ENCODE measurements at places on chromosomes 6 and 20. TPM values are rescaled to one million over a fixed set of nuclear protein-coding genes. Genes with fewer than 3 reads are reported as not detected.

Gene FOXA2
- total RNA-seq, result 43.3 TPM

Gene OTOR
- total RNA-seq, result not detected

Gene PROKR2
- not detected for total RNA-seq

Gene TMEM151B
- not detected for total RNA-seq

Gene HLA-DRB1
- total RNA-seq, result 357 TPM

Gene DZANK1
- total RNA-seq, result 12.6 TPM

Gene CLPSL2
- not detected for total RNA-seq

Gene ECT2L
- 28.4 TPM for total RNA-seq

DNA sequence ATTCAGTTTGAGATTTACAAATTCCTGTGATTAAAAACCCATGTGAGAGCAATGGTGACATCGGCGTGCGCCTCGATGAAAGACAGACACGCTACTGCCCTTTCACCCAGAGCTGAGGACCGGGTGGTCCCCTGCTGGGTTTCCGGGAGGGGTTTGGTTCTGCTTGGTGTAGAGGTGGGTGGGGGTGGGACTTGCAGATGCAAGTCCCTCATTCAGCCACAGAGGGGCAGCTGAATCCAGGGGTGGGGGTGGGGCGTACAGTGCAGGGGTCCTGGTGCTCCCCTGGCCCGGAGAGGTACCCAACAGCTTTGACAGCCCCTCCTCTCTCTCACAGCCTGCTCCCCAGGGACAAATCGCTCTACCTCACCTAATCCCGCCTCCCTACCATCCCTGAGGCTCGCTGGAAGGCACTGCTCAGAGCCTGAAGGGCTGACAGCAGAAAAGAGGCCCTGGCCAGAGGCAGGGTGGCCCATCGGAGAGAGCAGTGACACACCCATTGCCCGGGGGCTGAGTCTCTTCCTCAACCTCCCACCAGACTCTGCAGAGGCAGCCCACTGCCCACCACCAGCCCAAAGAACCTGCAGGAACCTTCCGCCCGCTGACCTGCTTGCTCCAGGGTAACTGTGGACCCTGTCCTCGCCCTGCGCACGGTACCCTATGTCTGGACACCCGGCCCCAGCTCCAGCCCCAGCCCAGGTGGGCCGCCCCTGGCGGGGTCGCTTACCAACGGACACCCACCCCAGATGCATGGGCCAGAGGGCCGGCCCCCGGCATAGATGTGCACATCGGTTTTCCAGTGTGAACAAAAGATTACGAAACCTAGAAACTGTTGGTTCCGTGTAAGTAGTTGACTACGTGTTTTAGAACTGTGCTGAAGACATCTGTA, 118.4 kb downstream of the JPH2 start:
- no peaks in the 10 kb centered on the region for H3K27me3 ChIP-seq
- no peak overlapping the region for H3K4me3 ChIP-seq
- no peaks in the 10 kb centered on the region for H3K36me3 ChIP-seq
- DNase-seq, result no peak
- H3K27ac ChIP-seq, result peak overlapping the region; percentile 80
- peaks cover 9% of the 10 kb centered on the region for H3K4me1 ChIP-seq

- H3K36me3 ChIP-seq, result no peaks in the 10 kb centered on the region
- no peaks in the 10 kb centered on the region for H3K4me1 ChIP-seq
- no peak overlapping the region for H3K4me3 ChIP-seq
Measured at GRCh38 chr6:119060255-119060907, 18.1 kb downstream of the FAM184A start.

- DNase-seq, result peak; percentile 58
- peak overlapping the region; percentile 88 for H3K27ac ChIP-seq
- no peaks in the 10 kb centered on the region for H3K27me3 ChIP-seq
- H3K36me3 ChIP-seq, result no peaks in the 10 kb centered on the region
- peak overlapping the region; percentile 95 for H3K4me3 ChIP-seq
Measured at GRCh38 chr6:692356-692851, 535 bp downstream of the EXOC2 start.

DNA sequence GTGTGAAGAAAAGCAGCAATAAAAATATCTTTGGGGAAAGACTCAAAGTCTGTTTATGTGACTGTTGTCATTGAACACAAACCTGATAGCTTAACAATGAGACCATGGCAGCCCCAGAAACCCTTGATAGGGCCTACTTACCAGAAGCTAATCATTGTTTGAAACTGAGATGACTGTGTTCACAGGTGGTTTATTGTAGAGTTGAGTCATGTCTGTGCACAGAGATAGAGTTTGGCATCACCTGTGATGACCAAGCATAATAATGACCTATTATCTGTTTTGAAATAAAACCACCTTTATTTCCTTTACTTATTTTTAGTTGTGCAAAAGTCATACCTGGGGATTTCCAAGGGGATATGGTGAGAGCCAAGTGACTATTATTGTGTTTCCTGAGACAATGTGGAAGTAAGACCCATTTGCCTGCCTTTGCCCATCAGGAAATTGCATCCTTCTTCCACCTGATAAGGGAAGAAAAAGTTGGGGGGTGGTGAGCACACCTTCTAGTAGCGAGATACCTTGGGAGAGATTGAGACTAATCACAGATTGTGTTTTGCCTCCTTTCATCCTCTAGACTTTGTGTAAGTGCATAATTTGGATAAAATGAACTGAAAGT, 456.9 kb upstream of the JAG1 start:
- no peak overlapping the region for H3K4me3 ChIP-seq
- no peaks in the 10 kb centered on the region for H3K4me1 ChIP-seq
- no peak for DNase-seq
- H3K36me3 ChIP-seq, result no peaks in the 10 kb centered on the region

DNA sequence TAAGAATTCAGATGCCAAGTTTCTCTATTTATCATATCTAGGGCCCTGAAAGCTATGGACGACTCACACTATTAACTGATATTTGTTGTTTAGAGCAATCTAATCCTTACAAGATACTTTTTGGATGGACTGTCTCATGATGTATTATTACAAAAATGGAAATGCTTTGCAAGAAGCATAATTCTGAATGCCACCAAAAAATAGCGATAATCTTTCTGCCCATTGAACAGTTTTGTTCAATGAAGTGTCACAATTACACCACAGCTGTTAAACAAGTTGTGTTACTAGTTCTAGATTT, 460.4 kb upstream of the JARID2 start:
- no peaks in the 10 kb centered on the region for H3K27me3 ChIP-seq
- H3K36me3 ChIP-seq, result no peaks in the 10 kb centered on the region
- H3K4me1 ChIP-seq, result no peaks in the 10 kb centered on the region
- no peak for DNase-seq
- no peak overlapping the region for H3K27ac ChIP-seq

GRCh38 chr20:49913399-49914047, 1.8 kb downstream of the SPATA2 start:
- H3K27me3 ChIP-seq, result no peaks in the 10 kb centered on the region
- H3K4me1 ChIP-seq, result peaks cover 33% of the 10 kb centered on the region
- no peaks in the 10 kb centered on the region for H3K36me3 ChIP-seq

- no peaks in the 10 kb centered on the region for H3K36me3 ChIP-seq
- peaks cover 27% of the 10 kb centered on the region for H3K4me1 ChIP-seq
- no peak overlapping the region for H3K27ac ChIP-seq
- no peak overlapping the region for H3K4me3 ChIP-seq
Measured at GRCh38 chr6:41965429-41966213, 24.0 kb upstream of the CCND3 start.

DNA sequence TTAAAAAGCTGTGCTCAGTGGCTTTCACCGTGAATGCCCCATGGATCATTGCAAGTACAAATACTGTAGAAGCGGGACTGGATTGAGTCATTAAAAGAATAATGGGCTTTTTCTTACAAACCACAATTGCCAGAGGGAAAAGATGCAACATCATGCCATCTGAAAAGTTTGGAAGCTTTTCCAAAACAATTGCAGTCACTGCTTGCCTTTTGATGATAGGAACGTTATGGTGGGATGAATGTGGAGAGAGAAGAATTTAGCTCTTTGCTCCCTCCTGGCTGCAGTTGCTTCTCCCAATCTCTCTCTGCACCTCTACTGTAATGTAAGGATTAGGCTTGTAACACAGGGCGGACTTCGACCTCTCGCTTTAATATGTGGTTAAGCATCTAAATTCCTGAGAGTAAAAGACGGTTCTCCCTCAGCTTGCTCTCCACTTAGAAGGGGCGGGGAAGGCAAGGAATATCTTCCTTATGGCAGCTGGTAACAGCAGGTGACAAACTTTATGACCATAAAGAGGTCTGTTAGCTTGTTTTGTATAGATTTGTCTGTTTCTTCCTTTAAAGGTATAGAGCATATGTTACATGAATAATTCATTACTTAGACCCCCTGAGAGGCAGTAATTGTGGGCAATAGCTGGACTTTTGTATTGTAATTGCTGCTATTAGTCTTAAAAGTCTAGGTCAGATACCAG, 376.1 kb downstream of the UTRN start:
- H3K4me3 ChIP-seq, result no peak overlapping the region
- no peaks in the 10 kb centered on the region for H3K36me3 ChIP-seq
- no peaks in the 10 kb centered on the region for H3K27me3 ChIP-seq
- peaks cover 37% of the 10 kb centered on the region for H3K4me1 ChIP-seq
- DNase-seq, result no peak

DNA sequence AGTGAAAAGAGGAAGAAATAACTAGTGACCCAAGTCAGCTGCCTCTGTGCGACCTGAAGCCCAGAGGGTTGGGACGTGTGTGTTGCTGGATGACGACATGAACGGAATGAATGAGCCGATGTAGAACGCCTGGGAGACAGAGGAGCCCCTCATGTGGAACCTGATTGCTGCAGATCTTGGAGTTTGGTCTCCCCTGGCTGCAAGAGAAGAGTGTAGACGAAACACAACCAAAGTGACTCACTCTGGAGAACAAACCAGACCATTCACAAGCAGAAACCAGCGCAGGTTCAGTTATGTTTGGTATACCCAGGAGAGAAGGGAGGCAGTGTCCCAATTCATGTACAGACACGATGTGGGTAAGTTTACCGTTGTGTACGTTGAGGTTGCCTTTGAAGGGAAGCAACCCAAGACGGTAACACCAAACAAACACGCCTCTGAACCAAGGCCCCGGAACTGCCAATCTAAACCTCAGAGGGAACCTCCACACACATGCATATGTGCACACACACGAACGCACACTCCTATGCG, 265.9 kb downstream of the BMP7 start:
- no peak overlapping the region for H3K4me3 ChIP-seq
- H3K27me3 ChIP-seq, result no peaks in the 10 kb centered on the region
- no peak for DNase-seq
- no peaks in the 10 kb centered on the region for H3K36me3 ChIP-seq

GRCh38 chr20:41352106-41352505, 11.5 kb downstream of the LPIN3 start:
- H3K36me3 ChIP-seq, result no peaks in the 10 kb centered on the region
- H3K4me1 ChIP-seq, result no peaks in the 10 kb centered on the region
- no peak overlapping the region for H3K4me3 ChIP-seq
- no peak for DNase-seq

DNA sequence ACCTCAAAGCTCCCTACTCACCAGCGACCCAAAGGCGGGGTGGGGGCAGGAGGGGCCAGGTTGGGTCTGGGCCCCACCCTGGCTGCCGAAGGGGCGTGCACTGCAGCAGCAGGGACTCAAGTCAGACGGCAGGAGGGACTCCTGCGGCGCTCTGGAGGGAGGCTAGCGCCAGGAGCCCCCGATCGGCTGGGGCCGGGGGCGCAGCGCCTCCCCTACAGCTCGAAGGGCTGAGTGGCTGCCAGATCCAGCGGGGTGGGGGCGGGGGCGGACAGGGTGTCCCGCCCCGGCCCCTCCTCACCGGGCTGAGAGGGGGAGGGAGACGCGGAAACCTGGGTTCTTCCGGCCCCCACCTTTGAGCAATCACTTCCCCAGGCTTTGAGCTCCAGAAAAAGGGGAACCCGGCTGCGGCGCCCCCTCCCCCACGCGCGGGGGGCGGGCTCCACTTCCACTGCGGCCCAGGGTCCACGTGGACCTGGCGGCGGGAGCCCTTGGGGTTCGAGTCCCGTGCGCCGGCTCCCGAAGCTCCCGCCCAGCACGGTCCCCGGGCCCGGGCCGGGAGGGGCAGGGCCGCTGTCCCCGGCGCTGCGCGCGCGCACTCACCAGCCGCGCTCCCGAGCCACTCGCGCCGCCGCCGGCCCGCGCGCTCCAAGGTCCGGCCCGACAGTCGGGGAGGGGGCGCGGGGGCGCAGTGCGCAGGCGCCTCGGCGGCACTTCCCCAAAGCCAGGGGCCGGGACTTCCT, at the start of gene RGS19:
TSS of gene RGS19 (minus strand) at position 246 of the 740 bp plus-strand sequence. CDS start 2,632 bp downstream, outside the sequence.
- H3K36me3 ChIP-seq, result no peaks in the 10 kb centered on the region
- DNase-seq, result peak; percentile 97
- peaks cover 10% of the 10 kb centered on the region for H3K27me3 ChIP-seq
- H3K27ac ChIP-seq, result peak within 1 kb of the TSS; percentile 84
- peak within 1 kb of the TSS; percentile 71 for H3K4me3 ChIP-seq

GRCh38 chr20:59456342-59457279, 147.7 kb upstream of the PHACTR3 start:
- no peaks in the 10 kb centered on the region for H3K36me3 ChIP-seq
- DNase-seq, result peak; percentile 68
- H3K27ac ChIP-seq, result no peak overlapping the region
- H3K27me3 ChIP-seq, result no peaks in the 10 kb centered on the region

DNA sequence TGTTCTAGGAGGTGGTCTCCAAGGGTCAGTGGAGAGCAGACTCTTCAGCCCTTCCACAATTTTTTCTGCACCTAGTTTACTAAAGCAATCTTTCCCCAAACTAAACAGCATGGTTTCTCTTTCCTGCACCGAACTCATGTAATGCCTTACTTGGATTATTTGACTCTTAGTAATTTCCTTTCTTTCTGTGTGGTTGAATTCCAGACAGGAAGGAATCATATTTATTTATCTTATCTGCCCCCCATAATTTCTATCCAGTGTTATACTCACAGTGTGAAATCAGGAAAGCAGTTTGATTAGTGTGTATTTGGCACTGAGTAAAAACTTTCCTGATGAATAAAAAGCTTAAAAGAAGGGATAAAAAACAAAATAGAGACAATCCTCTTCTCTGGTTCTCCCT, 140.3 kb upstream of the STMND1 start:
- H3K4me1 ChIP-seq, result no peaks in the 10 kb centered on the region
- no peak overlapping the region for H3K27ac ChIP-seq
- no peak overlapping the region for H3K4me3 ChIP-seq
- no peaks in the 10 kb centered on the region for H3K27me3 ChIP-seq

DNA sequence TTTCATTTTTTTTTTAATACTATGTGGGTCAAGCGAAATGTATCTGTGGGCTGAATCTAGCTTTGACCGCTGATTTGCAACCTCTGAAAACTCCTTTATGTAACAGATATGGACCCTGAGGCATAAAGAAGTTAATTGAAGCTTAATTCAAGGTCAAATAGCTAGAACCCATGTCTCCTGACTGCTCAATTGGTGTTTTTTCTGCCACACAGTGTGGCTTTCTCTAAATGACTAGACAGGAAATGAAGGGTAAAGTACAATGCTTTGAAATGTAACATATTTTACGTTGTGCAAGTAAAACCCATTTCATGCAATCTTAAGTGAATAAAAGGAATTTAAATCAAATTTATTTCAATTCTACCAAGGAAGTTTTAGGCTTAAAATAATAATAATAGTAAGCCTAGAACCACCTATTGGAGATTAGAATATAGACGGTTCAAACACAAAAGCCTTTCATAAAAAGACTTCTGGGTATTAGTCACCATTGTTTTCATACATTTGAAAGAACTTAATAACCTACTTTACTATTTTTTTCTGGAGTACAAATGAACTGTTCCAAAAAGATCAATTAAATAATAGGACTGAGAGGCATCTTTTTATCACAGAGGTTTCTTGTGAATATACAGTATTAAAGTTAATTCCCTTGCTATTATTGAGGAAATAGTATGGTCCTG, 279.8 kb downstream of the EPHA7 start:
- no peak overlapping the region for H3K4me3 ChIP-seq
- no peak overlapping the region for H3K27ac ChIP-seq
- DNase-seq, result no peak
- no peaks in the 10 kb centered on the region for H3K4me1 ChIP-seq
- no peaks in the 10 kb centered on the region for H3K36me3 ChIP-seq

- DNase-seq, result no peak
- no peaks in the 10 kb centered on the region for H3K4me1 ChIP-seq
- no peaks in the 10 kb centered on the region for H3K36me3 ChIP-seq
- no peak overlapping the region for H3K4me3 ChIP-seq
Measured at GRCh38 chr6:37667050-37667814, 30.5 kb downstream of the MDGA1 start.

All from upper lobe of left lung (tissue), 6 donors.